Kidney epithelial cell (primary cell): ENCODE measurements at places on chromosomes 7 and 10. TPM values are rescaled to one million over a fixed set of nuclear protein-coding genes. Genes with fewer than 3 reads are reported as not detected.

- no peak for DNase-seq
Measured at GRCh38 chr7:128163473-128163872, 77.6 kb upstream of the LEP start.

DNA sequence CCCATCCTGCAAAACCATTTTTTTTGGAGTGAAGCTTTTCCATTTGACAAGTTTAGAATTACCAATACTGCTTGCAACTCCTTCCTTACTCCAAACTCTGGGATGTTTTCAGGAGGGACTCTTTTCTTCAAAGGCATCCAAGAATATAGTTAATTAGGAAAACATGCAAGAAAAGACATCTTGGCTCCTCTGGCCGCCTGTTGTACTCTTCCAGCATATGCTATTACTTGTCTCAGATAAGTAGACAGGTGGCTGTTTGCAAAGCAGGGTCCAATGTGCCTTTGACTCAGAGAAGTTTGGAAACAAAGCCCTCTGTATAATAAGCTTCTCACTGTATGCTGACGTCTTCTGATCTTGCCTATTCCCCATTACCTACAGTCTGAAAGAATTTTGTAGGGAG, 746.5 kb downstream of the AUTS2 start:
- DNase-seq: no peak

The CC2D2B gene
- total RNA-seq: not detected in 2 replicates

DNA sequence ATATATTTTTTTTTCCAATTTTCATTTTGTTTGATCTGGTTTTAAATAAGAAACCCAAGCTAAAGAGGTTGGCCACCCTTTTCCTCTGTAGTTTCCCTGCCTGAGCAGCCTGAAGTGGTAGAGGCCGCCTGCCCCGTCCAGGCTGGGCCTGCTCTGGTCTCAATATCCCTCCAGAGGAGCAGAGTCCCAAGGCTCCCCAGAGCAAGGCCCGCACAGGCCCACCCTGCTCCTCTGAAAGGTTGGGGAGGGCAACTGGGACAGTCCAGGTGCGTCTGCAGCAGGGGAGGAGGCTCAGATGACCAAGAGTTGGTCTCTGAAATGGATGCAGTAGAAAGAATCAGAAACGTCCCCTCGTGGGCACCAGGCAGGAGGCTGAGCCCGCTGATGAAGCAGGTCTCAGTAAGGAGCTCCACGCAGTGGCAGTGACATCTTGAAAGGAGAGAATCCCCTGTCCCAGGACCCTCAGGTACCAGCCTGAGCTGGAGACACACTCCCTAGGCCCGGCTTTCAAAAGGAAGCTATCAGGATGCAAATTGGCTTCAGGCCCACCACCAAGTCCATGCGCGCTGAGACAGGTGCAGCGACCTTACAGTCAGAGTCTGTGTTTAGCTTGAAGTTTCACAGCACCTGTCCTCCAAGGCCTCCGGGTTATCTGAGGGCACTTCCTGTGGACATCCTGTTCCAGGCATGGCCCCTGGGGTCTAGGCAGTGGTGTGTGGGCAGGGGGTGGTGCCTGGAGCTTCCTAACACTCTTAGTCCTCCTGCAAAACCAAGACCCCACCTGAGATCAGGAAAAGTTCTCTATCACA, 37.7 kb downstream of the EN2 start:
- no peak for DNase-seq
